HEK293T (cell line): ENCODE measurements at places on chromosomes 6 and 20.

DNA sequence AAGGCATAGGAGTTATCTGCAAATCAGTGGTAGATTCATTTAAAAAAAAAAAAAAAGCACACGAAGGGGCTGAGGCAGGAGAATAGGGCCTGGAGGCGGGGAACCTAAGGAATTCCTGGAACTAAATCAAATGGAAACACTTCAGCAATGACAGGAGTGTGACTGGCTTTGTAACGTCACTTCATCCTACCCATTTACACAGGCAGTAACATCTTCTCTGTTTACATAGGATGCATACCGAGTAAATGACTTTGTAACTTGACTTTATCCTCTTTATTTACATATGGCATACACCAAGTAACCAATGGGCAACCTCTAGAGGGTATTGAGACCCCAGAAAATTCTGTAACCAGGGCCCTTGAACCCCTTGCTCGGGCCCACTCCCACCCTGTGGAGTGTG is 56.4 kb upstream of the IYD start:
- DNase-seq = no peak

DNA sequence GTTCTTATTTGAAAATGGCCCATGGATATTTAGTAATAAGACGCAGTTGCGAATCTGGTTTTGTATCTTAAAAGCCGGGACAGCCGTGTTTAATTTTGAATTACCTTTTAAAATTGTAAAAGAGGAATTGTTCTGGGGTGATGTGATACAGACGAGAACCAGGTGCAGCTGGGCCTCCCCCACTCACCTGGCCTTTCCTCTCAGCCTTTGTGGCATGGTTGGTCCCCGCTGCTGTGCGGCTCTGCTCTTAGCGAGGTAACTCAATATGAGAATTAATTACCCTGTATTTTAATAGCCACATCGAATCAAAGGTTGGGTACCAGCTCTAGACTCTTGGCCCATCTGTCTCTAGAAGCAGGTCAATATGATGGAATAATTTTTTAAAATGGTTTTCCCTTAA is 56.5 kb upstream of the DACT2 start:
- no peak for DNase-seq

DNA sequence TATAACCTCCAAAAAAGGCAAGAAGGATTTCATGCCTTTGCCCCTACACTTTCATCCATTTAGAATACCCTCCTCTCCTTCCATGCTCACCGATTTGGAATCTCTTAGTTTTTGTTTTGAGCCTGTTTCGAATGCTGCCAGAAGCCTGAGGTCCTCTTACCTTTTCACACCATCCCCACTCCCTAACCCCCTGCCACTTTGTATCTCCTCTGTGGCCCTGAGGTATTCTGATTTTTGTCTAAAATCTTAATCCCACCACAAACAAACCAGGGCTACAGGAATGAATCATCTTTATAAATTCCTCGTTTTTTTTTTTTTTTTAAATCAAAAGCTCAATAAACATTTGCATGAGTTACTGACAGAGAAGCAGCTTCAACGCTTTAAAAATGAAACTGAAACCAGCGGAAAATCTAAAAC is 1.6 kb upstream of the RPS12 start:
- DNase-seq = no peak

DNA sequence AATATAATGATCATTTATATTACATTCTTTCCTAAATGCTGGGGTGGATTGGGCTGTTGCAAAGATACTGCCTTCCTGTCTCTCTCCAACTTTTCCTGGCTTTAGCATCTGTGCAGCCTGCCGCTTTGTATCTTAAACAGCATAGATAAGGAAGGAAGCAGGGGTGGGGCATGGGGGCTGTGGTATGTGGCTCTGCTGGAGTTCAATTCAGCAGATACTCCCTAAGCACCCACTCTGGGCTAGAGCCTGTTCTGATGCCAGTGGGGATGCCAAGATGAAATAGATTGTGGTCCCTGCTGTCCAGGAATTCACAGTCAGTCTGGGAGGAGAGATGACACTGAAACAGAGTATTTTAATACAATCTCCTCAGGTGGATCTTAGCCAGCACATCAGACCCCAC is 56.8 kb downstream of the EIF2S2 start:
- no peak for DNase-seq

GRCh38 chr6:305371-306206 is 13.3 kb downstream of the DUSP22 start:
- DNase-seq = no peak

DNA sequence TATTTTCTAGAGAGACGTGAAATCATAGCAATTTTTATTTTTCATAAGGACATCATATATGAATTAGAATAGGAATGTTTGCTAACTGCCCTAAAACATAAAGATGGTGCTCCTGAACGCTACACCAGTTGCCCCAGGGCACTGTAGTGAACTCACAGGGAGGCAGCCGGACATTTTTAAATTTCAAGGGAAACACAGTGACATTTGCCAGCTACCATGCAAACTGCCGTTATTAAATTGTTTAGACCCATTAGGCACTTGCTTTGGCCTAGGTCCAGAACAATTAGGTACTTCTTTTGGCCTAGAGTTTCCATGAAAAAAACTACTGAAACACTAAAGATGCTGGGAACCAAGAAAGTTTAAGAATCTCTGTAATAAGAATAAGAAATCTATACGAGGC is 24.9 kb upstream of the CFAP206 start:
- no peak for DNase-seq

GRCh38 chr20:19074828-19075516 is 137.5 kb upstream of the SLC24A3 start:
- DNase-seq = no peak
